D341Med (cell line): ENCODE measurements at places on chromosomes 6 and 20.

- peak; percentile 52 for DNase-seq
Observed at GRCh38 chr6:108635505-108636226, 74.9 kb downstream of the FOXO3 start.

- DNase-seq: no peak
Observed at GRCh38 chr6:15073883-15074465, 171.9 kb upstream of the JARID2 start.

- no peak for DNase-seq
Observed at GRCh38 chr20:47544852-47545251, 43.2 kb downstream of the NCOA3 start.

DNA sequence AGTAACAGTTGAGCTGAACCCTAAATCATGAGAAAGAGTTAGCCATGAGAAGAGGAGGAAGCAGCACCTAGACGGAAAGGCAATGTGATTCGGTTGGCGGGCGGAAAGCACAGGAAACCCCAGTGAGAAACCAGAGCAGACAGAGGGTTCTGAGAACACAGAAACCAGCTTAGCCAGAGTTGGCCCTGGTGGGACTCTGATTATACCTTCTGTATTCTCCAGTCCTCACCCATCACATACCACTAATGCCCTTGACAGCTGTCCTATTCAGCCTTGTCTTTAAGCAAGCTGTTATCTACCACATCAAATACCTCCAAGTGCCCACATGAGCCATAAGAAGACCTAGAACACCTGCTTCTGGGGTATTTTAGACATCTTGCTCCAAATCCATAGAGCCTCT lies 58.9 kb upstream of the LRRC1 start:
- DNase-seq: peak; percentile 49

DNA sequence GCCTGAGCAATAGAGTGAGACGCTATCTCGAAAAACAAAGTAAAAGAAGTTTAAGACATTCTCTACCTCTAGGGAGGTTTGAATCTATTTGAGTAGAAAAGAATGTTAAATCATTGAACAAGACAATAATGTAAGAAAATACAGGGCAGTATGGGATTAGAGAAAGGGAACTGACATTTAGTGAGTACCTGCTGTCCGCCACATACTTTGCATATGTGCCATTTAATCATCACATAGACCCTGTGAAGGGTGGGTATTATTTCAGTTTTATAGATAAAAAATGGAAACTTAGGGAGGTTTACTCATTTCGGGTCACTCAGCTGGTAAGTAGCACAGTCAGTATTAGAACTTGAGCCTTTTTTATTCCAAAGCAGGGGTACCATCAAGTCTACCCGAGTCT lies 31.4 kb downstream of the STK4 start:
- no peak for DNase-seq

DNA sequence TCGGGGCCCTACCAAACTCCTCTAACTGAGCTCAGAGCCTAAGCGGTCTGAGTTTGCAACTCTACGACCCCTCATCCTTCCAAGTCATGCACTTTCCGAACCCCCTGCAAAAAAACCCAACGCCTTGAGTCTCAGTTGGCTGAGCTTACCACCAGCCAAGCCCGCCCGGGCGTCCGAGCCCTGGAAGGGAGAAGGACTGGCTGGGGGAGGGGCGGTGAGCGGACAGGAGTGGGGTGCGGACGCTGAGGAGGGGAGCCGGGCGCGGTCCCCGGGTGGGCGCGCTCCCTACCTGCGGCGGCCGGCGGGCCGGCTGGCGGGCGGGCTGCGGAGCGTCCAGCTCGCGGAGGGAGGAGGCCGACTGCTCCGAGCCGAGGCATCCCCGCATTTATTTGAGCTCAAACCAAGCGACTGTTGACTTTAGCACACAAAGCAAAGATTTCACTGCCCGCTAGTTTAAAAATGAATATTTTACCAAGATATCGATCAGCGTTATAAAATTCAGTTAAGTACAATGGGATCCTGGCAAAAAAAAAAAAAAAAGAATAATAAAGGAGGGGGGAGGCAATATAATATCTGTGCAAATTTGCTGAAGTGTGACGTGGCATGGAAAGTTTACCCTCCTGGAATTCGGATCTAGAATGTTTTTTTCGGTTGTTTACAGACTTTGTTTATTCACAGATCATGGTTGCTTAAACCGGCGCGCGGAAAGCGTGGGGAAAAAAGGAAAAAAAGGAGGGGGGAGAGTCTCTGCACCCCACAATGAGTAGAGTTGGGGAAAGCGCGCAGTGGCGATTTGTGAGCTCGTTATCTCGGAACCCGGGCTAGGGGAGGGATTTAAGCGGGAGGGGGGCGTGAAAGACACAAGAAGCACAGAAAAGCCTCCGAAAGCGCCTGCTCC lies 5.9 kb downstream of the FOXA2 start:
- no peak for DNase-seq

GRCh38 chr20:24465730-24466129 lies 3.7 kb upstream of the SYNDIG1 start:
- DNase-seq: no peak
